ENCODE measurements at places on chromosomes 7 and 10.
A peak's percentile ranks its signal among the peaks of the same experiment; 100 is the strongest.

- DNase-seq = no peak
These were observed 315.5 kb downstream of the RPS24 start for GRCh38 chr10:78349165-78349516.

DNA sequence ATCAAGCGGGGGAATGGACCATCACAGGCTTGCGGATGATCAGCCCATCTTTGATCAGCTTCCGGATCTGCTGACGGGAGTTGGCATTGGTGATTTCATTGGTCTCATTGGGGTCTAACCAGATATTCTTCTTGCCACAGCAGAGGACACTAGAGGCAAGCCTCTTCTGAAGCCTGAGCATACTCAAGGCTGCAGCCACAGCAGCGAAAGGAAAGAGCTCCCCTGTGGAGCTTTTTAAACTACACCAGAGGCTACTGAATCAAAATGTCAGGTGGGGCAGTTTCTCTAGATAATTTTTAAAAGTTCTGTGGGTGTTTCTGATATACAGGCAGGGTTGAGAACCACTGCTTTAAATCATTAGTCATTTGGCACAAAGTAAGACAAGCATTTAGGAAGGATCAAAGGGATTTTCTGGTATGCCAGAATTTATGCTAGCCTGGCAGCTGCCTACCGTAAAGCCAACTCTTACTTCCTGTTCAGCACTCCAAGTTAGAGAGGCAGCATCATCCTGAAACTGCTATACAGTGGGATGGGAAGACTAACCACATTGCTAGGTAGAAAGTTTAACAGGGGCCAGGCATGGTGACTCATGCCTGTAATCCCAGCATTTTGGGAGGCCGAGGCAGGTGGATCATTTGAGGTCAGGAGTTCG is 7.0 kb downstream of the NAPEPLD start:
- no peak for DNase-seq

DNA sequence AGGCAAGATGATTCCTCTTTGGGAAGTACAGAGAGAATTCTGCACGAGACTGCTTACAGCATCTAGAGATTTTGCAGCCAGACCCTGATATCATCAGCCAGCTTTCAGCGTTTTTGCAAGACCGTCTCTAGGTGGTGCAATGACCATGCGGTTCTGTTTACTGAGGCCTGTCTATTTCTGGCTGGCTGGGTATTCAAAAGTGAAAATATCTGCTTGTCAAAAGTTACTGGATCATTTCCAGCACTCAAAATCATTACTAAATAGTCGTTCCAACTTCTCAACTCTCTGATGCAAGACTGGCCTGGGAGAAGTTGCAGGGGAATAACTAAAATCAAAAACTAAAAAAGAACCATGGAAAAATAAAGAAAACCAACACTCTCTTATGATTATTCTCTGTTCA is 240.1 kb downstream of the ELMO1 start:
- no peak for DNase-seq

GRCh38 chr10:75233444-75234016 is 2.2 kb downstream of the COMTD1 start:
- no peak for DNase-seq

- no peak for DNase-seq
These were observed 10.0 kb upstream of the TSPAN33 start for GRCh38 chr7:129134356-129134987.

DNA sequence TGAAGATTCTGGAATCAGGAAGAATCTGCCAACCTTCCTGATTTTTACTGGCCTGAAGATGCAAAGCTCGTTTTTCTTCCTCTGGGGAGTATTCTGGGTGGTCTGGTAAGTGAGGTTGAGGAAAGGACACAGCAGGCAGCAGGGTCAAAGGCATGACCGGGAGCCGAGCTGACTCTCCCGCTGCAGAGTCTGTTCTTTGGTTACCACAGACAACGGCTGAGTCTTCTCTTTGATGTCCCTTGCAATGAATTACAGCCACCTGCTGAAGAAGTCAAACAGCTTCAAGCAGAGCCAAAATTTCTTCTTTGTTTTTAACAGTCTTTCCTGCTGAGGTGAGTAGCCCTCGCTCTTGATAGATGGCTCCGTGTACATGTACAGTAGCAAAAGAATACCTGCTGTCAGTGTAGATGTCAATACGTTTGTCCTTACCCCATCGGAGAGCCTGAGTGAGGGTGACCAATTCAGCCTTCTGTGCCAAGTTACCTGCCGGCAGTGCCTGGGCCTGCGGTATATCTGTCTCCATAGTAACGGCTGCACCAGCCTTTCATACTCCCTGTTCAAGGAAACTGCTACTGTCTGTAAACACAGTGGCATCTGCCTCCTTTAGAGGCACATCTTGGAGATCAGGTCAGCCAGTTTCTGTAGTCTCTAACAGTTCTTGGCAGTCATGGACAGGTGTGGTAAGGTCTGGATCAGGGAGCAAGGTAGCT is 76.4 kb downstream of the PRR15 start:
- DNase-seq = no peak

DNA sequence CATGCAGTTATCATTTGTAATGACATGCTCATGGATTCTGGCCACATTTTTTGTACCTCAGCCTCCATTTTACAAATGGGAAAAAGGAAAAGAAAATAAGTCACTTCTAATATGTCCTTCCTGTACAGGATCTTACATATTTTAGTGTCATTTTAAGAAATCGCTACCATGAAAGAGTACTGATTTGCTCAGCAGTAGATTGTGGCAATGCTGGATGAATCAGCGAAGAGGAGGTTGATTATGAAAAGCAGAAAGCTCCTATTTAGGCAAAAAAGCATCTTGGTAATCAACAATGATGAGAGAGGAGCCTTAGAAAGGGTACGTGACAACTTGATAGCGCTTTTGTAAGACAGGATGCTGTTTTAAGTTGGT is 522.9 kb downstream of the PARD3 start:
- DNase-seq = no peak

GRCh38 chr10:317926-318325 is 182.7 kb downstream of the ZMYND11 start:
- DNase-seq = no peak

DNA sequence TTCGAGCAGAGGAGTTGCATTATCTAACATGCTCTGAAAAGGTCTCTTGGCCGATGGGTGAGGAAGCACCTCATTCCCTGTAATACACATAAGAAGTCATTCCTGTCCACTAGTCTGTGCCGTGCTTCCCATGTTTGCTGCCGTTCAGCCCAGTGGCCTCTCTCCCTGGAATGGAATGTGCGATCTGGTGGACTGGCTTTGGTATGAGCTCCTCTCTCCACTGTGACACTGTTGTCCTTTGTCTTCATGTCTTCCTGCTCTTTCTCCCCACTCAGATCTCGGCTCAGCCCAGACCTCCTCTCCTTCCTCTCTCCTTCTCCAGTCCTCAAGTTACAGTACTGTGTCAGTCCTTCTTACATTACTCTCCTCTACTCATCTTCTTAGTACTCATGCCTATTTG is 192.8 kb upstream of the KLF6 start:
- no peak for DNase-seq

GRCh38 chr10:101644002-101644401 is 51.0 kb downstream of the FBXW4 start:
- DNase-seq = no peak

- DNase-seq = no peak
These were observed 6.8 kb downstream of the IL6 start for GRCh38 chr7:22733761-22734160.

DNA sequence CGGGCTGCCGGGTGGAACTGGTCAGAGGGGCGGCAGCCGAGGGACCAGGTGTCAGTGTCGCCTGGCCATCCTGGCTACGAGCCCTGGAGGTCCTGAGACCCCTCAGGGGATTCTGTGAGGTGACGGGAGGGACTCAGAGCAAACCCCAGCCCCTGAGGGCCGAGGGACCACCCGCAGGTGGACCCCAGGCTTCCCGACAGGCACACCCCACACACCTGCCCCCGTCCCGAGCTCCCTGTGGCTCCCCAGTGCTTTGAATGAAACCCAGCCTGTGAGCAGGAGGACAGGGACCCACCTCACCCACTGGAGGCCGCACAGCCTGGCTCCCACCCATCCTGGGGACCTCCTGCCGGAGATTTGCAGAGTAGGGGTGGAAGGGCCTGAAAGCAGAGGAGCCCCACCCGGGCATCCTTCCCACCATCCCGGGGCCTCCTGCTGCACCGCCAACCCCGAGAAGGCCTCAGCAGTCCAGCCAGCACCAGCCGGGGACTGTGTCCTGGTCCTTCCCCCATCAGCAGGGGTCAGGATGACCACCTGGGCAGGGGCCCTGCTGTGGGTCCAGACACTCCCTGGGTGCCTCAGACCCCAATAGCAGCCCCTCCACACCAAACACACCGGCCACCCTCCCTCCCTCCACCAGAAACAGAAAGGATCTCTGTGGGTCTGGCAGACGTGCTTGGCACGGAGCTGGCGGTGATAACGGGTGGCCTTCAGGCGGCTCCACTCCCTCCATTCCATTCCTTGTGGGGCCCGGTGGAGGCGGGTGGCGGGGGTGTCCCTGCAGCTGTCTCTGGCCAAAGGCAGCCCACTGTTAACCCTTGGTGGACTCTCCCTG is 13.9 kb downstream of the VENTX start:
- no peak for DNase-seq

DNA sequence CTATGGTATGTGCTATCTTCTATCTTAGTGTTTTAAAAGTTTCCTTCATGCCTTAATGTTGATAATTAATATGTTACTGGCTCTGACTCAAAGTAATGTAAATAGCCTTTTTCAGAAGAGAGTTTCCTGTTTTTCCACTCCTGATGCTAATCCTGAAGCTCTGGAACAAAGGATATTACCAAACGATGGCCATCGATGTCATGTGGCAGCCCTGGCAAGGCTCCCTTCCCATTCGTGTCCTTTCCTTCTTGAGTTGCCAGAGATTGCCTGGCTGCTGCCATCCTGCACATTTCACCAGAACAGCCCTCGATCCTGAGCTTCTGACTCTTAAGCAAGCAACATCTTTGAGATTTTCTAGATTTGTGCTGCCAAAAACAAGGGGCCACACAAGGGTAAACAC is 46.0 kb downstream of the RNF133 start:
- peak; percentile 40 for DNase-seq

DNA sequence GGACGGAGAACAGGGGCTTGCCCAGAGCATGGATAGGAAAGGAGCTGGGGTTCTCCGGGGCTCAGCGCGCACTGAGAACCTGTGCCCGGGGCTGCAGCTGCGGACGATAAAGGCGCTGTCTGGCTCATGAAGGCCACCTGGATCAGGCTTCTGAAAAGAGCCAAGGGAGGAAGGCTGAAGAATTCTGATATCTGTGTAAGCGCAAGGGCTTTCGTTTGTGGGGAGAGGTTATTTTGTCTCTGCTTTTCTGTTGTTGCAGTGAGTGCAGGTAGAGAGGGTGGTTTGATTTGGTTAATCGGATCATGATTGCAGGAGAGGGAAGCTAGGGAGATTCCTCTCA is 250.5 kb downstream of the NSUN6 start:
- DNase-seq = no peak

- DNase-seq = peak; percentile 73
These were observed 8.4 kb downstream of the ETV1 start for GRCh38 chr7:13981070-13981469.

GRCh38 chr7:2719007-2719406 is 31.0 kb downstream of the AMZ1 start:
- no peak for DNase-seq

DNA sequence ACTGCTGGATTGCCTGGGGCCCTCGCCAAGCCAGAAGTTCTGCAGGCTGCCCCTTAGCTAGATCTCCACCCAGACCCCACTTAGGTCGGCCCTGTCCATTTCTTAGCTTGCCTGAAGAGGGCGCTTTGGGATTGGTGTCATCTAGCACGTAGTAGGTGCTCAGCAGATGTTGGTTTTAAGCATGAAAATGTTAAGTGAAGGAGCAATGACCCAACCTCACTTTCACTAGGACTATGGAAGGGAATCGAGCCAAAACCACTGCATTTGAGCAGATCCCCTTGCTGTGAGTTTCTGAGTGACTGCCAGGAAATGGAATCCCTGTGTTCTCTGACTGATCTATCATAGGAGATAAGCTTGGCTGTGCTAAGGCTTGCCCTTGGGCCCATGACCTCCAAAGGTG is 131.7 kb upstream of the EEPD1 start:
- DNase-seq = no peak

DNA sequence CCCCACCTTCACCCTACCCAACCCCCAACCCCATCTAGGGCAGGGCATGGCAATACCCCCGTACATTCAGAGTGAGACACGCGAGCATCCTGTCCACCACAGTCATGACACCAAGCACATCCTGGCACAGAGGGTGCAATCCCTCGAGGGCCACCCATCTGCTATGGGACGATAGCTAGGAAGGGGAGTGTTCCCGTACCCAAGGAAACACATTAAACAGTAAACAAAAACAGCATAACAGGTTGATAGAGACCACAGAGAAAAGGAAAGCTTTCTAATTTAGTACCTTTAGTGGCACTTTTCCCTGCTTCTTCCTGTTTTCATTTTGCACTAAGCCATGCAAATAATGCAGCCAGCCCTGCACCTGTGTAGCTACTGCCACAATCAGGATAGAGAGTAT is 2.3 kb upstream of the SMKR1 start:
- DNase-seq = no peak

DNA sequence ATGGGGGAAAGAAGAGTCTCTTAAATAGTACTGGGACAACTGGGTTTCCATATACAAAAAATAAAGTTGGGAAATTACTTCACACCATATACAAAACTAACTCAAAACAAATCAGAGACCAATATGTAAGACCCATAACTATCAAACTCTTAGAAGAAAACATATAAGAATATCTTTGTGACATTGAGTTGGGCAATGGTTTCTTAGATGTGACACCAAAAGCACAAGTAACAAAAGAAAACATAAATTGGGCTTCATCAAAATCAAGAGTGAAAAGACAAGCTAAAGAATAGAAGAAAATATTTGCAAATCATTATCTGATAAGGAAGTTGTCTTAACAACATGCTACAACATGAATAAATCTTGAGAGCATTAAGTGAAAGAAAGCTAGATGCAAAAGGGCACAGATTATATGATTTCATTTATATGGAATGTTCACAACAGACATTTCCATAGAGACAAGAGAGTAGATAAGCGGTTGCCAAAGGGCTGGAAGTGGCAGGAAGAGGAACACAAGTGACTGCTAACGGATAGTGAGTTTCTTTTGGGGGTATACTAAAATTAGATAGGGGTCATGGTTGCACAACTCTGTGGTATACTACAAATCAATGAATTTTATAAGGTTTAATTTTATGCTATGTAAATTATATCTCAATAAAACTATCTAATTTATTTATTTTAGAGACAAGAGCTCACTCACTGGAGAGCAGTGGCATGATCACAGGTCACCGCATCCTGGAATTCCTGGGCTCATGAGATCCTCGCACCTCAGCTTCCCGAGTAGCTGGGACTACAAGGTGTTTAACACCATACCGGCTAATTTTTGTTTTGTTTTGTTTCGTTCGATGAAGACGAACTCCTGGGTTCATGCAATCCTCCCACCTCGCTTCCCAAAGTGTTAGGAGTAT is 35.4 kb downstream of the JMJD1C start:
- no peak for DNase-seq

GRCh38 chr7:107993891-107994291 is 9.1 kb downstream of the LAMB1 start:
- DNase-seq = no peak

DNA sequence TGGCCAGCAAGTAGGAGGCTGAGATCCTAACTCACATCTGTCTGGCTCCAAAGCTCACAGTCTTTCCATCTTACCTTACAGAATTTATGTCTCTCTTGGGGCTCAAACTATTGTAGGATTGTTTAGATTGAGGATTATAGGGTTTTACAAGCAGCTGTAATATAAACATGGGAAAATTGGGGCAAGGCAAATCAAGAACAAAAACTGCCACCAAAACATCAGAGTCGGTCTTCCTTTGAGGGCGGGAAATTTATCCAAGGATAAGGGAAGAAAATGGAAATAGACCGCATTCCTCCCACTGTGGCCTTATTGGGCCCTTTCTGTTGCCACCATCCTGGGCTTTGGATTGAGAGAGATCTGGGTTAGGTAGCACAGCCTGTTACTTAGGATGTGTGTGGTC is 22.5 kb downstream of the RBM20 start:
- no peak for DNase-seq
